ENCODE measurements at places on chromosomes 3 and 15.

DNA sequence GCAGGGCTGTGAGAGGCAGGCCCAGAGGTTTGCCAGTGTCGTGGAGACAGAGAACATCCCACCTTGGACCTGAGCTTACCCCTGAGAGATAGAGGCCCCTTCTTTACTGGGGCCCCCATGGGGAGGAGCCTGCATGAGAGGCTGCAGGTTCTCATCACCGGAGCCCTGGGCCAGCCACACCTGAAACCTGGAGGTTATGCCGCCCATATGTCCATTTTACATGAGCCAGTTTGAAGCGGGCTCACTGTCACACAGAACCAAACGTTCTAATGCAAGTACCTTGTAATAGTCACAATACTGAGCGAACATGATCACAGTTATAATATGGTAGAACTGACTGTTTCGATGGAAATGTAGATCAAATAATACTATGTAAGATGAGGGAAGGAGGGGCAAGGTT, 6.3 kb upstream of the IQSEC1 start:
- no peak for DNase-seq

DNA sequence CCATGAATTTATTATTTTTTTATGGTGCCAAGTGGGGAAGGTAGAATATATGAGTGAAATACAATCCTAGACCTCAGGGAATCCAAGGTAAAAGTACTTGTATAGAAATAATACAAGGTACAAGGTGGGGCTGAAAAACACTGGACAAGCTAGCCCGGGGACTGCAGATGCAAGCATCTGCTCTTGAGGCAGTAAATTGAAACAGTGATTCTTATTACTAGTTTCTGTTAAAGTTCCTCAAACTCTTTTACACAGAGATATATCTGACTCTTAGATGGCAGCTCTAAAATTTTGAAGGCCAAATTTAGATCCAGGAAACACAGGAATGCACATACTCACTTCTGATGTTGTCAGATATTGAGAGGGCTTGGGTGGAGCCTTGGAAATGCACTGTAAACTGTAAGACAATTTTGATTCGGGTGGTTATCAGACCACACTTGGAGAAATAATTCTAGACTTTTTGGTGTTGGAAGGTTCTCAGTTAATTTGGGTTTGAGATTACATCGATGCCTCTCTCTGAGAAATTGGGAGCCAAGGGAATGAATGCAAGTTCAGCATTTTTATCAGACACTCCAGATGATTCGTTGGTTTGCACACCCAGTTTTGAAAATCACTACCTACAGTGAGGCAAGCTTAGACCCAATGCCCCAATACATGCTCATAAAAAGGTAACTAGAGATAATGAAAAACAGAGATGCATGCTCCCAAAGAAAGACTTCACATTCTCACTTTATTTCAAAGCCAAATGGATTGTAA, 7.3 kb downstream of the TP63 start:
- no peak for DNase-seq

- DNase-seq, result no peak
Measured at GRCh38 chr3:132418916-132419315, 1.6 kb downstream of the DNAJC13 start.

- no peak for DNase-seq
Measured at GRCh38 chr15:47857776-47858167, 140.5 kb downstream of the SEMA6D start.

DNA sequence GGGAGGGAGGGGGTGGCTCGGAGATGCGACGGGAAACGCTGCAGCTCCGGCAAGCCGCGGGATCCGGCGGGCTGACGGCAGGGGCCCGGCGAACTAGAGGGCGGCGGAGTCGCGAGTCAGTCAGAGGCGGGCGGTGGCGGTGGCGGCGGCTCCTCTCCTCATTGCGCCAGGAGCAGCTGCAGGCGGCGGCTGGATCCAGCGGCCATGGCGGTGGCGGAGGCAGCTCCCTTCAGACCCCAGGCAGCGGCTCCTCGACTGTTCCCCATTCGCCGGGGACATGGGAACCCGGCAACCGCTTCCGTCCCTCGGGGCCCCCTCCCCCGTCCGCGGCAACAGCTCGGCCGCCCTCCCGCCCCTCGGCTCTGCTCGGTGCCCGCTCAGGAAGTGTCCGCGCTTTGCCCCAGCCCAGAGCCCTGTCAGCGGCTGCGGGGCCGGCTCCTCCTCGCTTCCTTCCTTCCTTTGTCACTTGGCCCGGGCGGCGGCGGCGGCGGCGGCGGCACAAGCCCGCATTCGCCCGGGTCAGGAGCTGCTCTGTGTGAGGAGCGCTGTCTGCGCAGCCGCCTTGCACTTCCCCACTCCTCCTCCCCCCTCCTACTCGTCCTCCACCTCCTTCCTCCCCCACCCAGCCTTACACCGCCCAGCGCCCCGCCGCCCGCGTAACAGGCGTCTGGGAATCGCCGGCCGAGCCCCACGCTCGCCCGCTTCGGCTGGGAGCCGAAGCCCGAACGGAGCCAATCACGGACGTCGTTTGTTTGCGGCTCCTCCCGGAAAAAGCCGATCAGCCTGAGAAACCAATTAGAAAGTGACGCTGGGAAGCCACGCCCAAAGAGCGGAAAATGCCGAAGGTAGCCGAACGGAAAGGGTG, at the start of gene GSK3B:
TSS of gene GSK3B (minus strand) at position 537 of the 865 bp plus-strand sequence. CDS start 1,013 bp downstream, outside the sequence.
- DNase-seq, result peak; percentile 78

DNA sequence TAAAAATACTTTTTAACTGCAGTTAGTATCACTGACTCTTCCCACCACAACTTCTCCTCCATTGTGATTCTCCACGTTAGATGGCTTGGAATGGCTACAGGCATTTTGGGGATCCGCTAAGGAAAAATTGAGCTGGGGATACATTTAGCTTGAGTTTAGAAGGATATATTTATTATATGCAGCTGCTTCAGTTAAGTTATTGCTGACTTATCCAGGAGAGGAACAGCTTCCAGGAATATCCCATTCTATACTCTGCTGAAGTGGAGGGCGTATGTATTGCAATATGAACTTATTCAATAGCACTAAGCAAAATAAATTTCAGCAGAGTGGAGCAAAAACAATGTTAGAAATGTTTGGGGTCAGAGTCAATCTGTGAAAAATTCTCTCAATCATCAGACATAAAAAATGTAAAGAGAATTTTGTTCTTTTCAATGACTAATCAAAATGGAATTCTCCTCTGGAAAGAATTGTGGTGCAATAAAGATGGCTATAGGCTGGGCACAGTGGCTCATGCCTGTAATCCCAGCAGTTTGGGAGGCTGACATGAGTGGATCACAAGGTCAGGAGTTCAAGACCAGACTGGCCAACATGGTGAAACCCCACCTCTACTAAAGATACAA, 84.7 kb downstream of the NCEH1 start:
- no peak for DNase-seq

DNA sequence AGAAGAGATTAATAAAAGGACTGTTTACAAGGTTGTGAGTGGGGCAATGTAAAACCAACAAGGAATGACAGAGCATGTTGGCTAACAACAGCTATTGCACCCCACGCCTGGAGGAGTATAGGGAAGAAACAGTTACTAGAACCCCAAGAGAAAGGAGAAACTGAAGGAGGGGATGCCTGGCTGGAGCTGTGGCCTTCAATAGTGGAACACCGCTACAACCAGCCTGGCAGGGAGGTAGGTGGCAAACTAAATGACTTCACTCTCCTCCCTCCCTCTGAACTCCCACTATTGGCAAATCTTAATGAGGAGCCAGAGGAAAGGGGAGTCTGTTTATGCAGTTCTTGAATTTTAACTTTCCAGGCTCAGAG, 7.2 kb upstream of the CD47 start:
- no peak for DNase-seq

- DNase-seq, result no peak
Measured at GRCh38 chr15:89794627-89795241, 18.6 kb downstream of the MESP2 start.

GRCh38 chr3:121692010-121692699, 31.5 kb upstream of the HCLS1 start:
- DNase-seq, result no peak

DNA sequence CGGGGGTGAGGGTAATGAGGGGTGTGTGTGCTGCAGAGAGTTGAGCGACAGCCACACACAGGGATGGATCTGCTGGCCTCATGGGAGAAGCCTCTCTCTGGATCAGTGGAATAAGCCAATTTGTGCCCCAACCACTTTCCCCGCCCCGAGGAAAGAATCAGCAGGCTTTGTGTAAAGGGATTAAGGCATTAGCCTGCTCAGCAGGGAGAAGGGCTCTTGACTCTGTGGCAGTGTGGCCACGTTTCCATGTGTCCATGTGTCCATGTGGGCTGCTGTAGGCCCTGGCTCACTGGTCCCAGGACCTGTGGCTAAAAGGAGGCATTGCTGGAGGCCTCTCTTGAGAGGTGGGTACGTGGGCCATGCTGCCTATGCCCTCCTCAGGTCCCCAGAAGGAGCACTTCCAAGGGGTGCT, 104.7 kb downstream of the HMG20A start:
- peak; percentile 11 for DNase-seq

DNA sequence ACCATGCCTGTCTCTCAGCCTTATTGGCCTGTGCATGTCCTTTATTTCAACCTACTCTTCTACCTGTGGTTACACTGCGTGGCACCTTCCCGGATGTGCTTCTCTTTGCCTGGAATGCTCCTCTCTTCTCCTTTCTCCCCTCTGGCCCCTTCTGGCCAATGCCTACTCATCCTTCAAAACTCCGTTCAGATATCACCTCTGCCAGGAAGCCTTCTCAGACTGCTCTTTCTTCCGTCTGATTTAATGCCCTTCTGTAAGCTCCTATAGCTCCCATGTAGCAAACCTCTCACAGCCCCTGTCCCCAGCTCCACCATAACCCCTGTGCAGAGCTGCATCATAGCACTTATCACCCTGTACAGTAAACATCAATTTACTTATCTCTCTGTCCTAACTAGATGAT, 13.2 kb downstream of the KLHL6 start:
- DNase-seq, result no peak

DNA sequence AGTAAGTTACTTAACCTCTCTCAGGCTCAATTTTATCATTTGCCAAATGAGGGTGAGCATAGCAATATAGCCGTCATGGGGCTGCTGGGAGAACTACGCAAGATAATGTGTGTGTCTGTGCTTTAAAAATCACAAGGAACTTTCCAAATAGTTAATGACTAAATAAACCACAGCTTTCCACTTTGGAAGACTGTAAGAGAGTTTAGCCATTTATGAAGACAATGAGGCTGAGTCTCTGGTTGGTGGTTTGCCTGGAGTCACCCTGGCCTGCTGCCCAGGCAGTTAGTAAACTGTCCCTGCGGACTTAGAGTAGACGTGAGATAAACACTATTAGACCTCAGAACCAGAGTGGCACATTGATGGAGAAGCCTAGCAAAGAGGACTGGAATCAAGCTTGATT, 357.7 kb downstream of the CLSTN2 start:
- DNase-seq, result no peak

- no peak for DNase-seq
Measured at GRCh38 chr15:62663547-62663946, 379.0 kb upstream of the TPM1 start.

DNA sequence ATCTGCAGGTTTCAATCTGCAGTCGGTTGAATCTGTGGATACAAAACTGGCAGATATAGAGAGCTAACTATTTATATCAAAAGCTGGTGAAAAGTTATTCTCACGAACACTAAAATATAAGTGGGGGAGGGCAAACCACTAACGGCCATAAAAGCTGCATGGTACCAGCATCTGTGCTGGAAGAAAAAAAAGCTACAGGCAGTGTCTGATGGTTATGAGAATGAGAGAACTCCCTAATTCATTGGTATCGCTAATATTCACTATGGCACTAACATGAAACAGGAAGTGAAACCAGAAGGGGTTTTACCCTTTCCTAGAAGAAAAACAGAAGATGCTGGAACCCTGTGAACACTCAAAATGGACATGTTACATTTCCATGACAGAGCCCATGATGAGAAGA, 15.9 kb downstream of the CEP70 start:
- DNase-seq, result no peak

GRCh38 chr3:51929420-51930003, 12.2 kb downstream of the RRP9 start:
- DNase-seq, result peak; percentile 49

GRCh38 chr3:79255702-79256101, 512.1 kb downstream of the ROBO1 start:
- DNase-seq, result no peak
